Upper lobe of right lung (tissue), 1 donor: ENCODE measurements at places on chromosomes 2 and 18. TPM values are rescaled to one million over a fixed set of nuclear protein-coding genes. Genes with fewer than 3 reads are reported as not detected.

GRCh38 chr2:98013407-98014042 lies 17.8 kb upstream of the TMEM131 start:
- H3K36me3 ChIP-seq = no peaks in the 10 kb centered on the region
- H3K4me3 ChIP-seq = no peak overlapping the region
- H3K4me1 ChIP-seq = no peaks in the 10 kb centered on the region
- no peak overlapping the region for H3K27ac ChIP-seq
- peaks cover 3% of the 10 kb centered on the region for H3K27me3 ChIP-seq
- DNase-seq = no peak

The ARID5A gene
- 32.8 TPM for total RNA-seq

GRCh38 chr2:126699018-126699417 lies 43.1 kb downstream of the GYPC start:
- H3K36me3 ChIP-seq = peaks cover 19% of the 10 kb centered on the region
- H3K27ac ChIP-seq = peak overlapping the region; percentile 30
- no peak for DNase-seq
- H3K27me3 ChIP-seq = no peaks in the 10 kb centered on the region
- H3K4me3 ChIP-seq = no peak overlapping the region
- H3K4me1 ChIP-seq = peaks cover 14% of the 10 kb centered on the region

The ARHGEF33 gene
- total RNA-seq = 1.3 TPM

The LYPD1 gene
- 1.2 TPM for total RNA-seq
